ENCODE measurements at places on chromosomes 12 and 14.

- DNase-seq: no peak
Observed at GRCh38 chr14:105034315-105035039, 13.6 kb upstream of the CDCA4 start.

DNA sequence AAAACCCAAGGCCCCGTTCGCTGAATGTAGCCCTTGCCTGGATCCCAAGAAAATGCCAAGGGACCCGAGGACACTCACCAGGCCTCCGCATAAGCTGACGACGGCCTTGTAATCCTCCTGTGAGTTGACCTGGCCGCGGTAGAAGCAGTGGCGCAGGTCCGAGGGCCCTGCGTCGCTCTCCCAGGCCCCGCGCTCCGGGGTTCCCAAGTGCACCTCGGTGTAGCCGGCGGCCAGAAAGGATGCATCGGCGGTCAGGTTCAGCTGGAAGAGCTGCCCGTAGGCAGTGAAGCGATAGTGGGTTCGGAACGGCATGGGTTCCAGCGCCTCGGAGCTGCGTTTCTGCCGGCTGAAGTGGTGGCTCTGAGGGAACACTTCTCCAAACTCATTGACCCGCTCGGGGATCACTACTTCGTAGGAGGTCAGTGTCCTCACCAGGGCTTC lies 1.2 kb downstream of the ADAMTS20 start:
- no peak for DNase-seq

- no peak for DNase-seq
Observed at GRCh38 chr14:33686218-33686617, 264.7 kb downstream of the EGLN3 start.

- DNase-seq: no peak
Observed at GRCh38 chr12:96424601-96425000, 24.4 kb upstream of the CDK17 start.

GRCh38 chr14:67487937-67488893 lies at the start of gene TMEM229B:
Gene TMEM229B (minus strand): TSS chr14:67488721. CDS start chr14:67473923, 14,798 bp downstream.
- peak; percentile 35 for DNase-seq

- no peak for DNase-seq
Observed at GRCh38 chr12:1741154-1741949, 50.5 kb downstream of the ADIPOR2 start.

DNA sequence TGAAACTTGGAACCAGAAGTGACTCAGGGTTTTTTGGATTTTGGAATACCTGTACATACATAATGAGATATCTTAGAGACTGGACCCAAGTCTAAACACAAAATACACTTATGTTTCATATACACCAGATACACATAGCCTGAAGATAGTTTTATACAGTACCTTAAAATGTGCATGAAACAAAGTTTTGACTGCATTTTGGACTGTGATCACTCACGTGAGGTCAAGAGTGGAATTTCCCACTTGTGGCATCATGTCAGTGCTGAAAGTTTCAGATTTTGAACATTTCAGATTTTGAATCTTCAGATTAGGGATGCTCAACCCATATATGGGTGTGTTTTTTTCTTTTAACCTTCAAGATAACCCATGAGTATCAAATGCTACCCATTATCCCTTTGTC lies 6.6 kb downstream of the SBNO1 start:
- DNase-seq: no peak

DNA sequence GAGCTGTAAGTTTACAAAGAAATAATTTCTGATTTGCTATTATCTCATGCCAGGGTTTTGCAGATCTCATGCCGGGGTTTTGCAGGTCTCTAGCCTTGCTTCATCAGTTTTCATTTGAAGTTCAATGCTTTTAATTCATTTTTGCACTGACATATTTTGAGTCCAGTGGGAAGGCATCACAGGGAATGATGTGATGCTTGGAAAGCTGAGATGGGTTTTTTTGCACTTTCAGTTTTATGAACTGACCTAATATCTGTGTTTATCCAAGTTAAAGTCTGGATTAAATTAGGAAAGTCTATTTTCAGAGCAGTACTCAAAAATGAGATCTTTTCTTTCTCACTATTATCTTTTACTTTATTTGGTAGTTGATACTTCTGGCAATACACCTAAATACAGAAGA lies 23.6 kb upstream of the REP15 start:
- no peak for DNase-seq

GRCh38 chr14:77458249-77458950 lies 507 bp downstream of the AHSA1 start:
- no peak for DNase-seq

- DNase-seq: no peak
Observed at GRCh38 chr14:76293221-76293620, 82.7 kb upstream of the ESRRB start.

- DNase-seq: no peak
Observed at GRCh38 chr12:45400991-45401390, 185.1 kb downstream of the ANO6 start.

- no peak for DNase-seq
Observed at GRCh38 chr12:54374562-54375258, 9.8 kb downstream of the ZNF385A start.

DNA sequence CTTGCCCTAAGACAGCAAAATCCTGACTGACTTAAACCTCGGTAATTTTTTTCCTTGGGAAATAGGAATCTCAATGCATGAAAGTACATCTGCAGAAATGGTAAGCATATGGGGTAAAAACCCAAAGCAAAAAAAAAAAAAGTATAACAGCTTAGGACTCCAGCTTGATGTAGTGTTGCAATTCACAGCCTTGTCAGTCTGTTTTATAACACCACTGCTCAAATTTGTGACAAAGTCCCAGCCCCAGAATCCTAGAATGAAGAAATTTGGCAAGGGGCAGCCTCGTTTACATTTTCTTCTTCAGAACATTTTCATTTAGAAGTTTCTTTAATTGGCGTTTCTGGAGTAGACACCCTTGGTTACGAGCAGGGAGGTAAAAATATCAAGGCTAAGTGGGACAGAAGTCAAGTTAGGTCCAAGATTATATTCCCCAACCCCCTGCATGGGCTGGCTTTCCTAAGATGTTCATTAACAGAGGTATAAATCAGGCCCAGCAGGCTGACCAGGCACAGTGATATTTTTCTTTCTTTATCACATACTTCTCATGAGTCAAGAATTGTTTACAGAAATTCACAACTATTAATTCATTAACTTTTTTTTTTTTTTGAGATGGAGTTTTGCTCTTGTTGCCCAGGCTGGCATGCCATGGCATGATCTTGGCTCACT lies 424.0 kb downstream of the RMST start:
- no peak for DNase-seq

DNA sequence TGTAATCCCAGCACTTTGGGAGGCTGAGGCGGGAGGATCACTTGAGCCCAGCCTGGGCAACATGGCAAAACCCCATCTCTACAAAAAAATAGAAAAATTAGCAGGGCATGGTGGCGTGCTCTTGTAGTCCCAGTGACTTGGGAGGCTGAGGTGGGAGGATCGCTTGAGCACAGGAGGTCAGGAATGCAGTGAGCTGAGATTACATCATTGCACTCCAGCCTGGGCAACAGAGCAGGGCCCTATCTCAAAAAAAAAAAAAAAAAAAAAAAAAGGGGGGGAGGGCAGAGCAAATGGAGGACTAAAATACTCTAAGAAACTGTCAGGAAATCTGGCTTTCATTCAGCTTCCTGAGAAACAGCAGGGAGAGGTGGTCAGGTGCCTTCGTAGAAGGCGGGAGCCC lies 31.7 kb upstream of the TSPAN9 start:
- no peak for DNase-seq

- DNase-seq: no peak
Observed at GRCh38 chr14:102185360-102185759, 45.7 kb downstream of the WDR20 start.

GRCh38 chr12:116978791-116979508 lies 68.2 kb downstream of the FBXW8 start:
- no peak for DNase-seq

DNA sequence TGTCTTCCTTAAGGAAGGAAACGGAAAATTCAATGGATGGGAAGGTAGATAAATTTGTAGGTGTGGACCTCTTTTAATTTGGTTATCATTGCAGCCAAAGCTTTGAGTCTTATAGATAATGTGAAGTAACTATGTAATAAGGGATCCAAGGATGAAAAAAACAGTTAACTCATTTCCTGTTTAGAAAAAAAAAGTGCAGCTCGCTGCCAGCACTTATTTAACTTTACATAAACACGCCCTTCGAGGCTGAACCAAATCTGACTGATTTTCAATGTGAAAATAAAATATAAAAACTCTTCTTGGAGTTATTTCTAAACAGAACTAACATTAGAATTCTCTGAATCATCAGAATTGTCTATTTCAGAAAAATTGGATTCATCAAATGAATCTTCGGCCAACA lies 7.0 kb downstream of the NUBPL start:
- no peak for DNase-seq

- no peak for DNase-seq
Observed at GRCh38 chr14:34817768-34818167, 57.4 kb downstream of the BAZ1A start.

- DNase-seq: no peak
Observed at GRCh38 chr12:116517431-116518045, 41.6 kb upstream of the MAP1LC3B2 start.

GRCh38 chr12:118034429-118035189 lies 18.1 kb downstream of the RFC5 start:
- DNase-seq: no peak

- no peak for DNase-seq
Observed at GRCh38 chr12:27107986-27108385, 25.6 kb upstream of the C12orf71 start.

DNA sequence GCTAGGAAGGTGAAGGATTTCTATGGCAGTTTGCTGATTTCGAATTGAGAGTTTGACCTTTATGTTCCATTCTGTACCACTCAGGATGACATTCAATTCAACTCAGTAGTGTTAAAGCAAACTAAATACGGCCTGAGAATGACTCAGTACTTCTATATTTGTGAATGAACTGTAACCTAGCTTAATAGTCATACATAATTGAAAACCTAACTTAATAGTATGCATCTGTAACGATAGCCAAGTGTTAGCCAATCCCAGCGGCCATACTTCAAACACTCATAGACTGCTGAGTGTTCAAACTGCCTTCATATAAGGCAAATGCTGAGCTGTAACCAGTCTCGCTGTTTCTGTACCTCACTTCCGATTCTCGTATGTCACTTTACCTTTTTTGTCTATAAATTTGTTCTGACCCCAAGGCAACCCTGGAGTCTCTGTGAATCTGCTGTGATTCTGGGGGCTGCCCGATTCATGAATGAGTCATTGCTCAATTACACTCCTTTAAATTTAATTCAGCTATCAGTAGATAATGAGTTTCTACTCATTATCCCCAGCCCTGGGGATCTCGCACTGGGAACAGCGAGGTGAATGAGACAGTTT lies 98.5 kb upstream of the SLC24A4 start:
- no peak for DNase-seq

DNA sequence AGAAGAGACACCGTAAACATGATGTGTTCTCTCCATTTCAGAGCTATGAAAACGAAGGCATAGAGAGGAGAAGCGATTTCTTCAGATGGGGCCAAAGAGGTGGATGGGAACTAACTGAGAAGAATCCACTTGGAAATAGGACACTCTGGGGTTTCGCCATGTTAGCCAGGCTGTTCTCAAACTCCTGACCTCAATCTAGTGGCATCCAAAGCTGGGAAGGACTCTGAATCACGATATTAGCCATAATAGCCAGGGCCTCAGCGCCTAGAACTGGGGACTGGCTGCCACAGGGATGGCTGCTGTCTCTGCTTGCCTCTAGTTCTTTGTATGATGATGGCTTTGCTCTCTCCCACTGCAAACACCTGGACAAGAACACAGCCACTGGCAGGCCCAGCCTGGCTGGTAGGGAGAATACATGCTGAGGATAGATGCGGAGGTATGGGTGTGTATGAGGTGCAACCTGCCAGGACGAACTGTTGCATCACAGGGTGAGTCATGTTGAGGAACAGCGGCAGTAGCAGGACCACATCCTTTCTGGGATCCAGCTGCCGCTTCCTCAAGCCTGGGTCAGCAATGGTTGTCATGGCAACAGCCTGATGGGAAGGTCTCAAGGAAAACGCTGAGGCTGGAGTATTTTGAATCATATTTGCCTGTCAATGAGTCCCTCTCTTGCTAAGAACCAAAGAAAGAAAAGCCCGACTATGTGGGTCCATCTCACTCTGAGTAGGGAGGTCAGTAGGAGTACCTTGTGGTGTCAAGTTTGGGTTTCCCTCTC lies 31.1 kb downstream of the CCDC177 start:
- no peak for DNase-seq

DNA sequence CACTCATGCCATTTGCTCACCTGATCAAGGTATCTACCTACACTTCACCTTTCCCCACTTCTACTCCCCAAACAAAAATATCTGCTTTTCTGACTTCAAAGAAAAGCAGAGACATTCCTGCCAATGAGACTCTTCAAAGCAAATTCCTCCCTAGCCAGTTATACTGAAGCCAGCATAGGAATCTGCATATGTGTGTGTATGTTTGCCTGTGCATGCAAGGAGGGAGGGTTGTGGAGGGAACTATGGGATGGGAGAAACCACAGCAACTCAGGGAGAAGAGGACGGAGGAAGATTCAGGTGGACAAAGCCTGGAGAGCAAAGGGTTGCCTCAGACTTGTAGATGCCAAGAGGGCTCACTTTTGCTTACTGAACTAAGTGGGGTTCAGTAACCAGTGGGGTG lies 26.4 kb upstream of the VDR start:
- no peak for DNase-seq

DNA sequence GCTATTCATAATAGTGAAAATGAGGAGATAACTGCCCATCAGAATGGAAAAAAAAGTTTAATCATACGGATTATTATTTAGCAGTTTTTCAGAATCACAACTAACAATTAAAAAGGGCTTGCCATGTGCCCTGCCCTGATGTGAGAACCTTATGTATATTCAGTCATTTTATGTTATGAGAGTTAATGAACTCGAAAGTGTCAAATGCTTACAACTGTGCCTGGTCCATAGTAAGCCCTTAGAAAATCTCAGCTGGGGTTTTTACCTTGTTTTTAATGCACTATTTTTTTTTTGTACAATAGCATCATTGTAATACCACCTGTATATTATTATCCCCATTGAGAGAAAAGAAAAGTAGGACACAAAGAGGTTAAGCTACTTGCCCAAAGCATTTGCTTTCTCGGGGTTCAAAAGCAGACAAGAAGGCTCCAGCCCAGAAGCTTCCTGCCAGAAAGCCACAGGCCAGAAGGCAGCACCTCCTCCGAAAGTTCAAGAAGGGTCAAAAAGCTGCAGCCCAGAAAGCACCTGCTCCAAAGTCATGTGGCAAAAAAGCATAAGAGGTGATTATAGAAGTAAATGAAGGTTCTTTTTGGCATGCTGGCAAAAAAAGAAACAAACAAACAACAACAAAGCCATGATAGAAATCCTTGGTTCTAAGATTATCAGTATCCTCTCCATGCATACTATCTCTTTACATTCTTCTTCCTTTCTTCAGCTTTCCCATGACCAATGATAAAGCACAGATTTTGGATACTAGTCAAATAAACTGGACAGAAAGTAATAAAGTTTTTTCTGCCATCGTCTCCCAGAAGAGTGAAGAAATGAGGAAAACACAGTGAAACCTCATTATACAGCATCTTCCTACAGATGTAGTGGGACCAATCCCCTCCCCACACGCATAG lies 59.1 kb upstream of the NAP1L1 start:
- DNase-seq: no peak

GRCh38 chr12:111411185-111411764 lies 5.6 kb downstream of the SH2B3 start:
- DNase-seq: no peak
